ENCODE measurements at places on chromosomes 5 and 9.
A peak's percentile ranks its signal among the peaks of the same experiment; 100 is the strongest.

GRCh38 chr5:180591311-180591887, at the start of gene SCGB3A1:
Gene SCGB3A1, minus strand, starts transcription at chr5:180591499. Its CDS starts 37 bp downstream, at chr5:180591462.
- ATAC-seq: no peak

DNA sequence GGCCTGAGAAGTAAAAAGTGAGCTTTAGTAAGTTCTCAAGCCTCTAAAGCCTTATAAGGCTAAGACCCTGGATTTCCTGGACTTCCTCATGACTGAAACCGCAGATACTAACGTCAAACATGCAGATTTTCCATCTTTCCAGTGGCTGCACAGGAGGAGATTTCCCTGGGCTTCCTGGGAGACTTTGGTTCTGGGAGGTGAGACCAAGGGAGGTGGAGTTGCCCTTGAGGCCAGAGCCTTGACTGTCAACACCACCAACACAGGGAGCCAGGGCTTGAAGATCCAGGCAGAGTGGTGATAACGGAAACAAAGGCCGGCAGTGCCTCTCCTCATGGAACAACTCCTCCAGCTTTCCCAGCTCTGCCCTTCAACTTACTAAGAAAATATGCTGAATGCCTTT, 144.7 kb upstream of the LRRTM2 start:
- ATAC-seq: no peak

GRCh38 chr9:677461-678097, 163.9 kb upstream of the DMRT1 start:
- ATAC-seq: peak; percentile 70

DNA sequence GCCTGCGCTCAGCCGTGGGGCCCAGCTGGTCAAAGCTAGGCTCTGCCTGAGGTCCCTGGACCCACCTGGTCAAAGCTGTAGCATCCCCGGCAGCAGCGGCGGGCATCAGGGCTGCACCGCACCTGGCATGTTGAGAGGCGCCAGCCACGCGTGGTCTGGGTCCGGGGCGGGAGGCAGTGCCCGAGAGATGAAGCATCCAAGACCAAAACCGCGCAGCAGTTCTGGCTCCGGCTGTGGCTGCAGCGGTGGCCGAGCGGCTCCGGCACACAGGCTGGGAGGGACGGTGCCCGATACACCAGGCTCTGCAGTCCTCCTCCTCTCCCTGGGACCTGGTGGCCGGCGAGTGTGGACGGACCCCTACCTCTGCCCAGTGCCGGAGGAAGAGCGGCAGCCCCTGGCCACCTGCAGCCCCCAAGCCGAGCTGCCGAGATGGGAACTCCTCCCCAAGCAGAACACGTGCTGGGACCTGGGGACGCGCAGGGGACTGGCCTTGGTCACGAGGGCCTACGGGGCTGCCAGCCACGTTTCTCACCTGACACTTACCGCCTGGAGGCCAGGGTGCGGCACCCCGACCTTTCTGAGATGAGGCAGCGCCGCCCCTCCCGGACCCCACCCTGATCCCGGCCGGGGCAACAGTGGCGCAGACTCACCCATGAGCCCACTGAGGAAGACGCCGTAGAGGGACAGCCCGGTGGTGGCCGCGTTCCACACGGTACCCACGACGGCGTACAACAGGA, 33.0 kb downstream of the SLC9A3 start:
- no peak for ATAC-seq

- ATAC-seq: no peak
Measured at GRCh38 chr9:132183715-132184114, 21.9 kb downstream of the NTNG2 start.

GRCh38 chr5:14450018-14450524, 131.5 kb upstream of the OTULINL start:
- ATAC-seq: peak; percentile 88

- peak; percentile 31 for ATAC-seq
Measured at GRCh38 chr9:128523199-128523925, 18.8 kb downstream of the GLE1 start.

DNA sequence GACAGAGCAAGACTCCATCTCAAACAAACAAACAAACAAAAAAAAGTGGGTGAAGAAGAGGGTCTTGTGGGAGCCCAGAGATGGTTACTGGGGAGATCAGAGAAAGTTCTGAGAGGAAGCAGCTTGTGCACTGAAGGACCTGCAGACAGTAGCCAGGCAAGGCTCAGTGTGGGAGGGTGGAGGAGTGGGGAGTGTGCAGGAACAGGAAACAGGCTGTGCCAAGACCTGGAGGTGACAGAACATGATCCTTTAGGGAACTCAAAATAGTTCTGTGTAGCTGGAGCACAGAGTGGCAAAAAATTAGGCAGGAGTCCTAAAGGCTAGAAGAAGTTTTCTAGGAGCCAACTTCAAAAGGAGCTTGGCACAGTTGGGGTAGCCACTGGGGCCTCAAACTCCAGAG, 19.2 kb upstream of the NANS start:
- ATAC-seq: peak; percentile 51

- ATAC-seq: no peak
Measured at GRCh38 chr5:28961816-28962215, 1923.4 kb upstream of the CDH9 start.

GRCh38 chr5:139646912-139647505, 1.1 kb upstream of the CXXC5 start:
- no peak for ATAC-seq

DNA sequence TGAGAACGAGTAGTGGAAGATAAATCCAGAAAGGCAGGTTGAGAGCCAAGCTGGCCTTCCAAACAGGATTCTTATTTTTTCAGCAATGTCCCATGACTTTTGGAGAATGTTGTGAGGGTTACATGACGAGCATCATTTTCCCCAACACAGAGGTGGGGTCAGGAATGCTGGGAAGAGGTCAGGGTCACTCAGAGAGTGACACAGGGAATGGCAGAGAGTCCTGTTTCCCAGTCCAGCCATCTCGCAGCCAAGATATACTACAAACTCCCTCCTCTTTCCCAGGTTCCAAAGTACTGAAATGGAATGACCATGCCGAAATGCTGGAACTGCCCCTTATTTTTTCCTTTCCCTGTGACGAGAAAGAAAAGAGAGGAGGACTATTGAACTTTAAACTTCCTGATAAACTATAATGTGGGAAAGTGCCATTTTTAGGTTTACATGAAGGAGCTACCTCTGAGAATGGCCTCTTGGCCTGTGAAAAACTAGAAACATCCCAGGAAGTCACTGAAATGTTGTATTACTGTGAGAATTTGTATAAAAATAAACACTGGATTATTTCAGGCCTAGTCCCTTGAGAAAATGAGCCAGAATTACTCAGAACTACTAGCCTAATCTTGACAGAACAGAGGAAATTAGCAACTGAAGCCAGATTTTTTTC, 420.4 kb downstream of the CETN3 start:
- peak; percentile 29 for ATAC-seq

DNA sequence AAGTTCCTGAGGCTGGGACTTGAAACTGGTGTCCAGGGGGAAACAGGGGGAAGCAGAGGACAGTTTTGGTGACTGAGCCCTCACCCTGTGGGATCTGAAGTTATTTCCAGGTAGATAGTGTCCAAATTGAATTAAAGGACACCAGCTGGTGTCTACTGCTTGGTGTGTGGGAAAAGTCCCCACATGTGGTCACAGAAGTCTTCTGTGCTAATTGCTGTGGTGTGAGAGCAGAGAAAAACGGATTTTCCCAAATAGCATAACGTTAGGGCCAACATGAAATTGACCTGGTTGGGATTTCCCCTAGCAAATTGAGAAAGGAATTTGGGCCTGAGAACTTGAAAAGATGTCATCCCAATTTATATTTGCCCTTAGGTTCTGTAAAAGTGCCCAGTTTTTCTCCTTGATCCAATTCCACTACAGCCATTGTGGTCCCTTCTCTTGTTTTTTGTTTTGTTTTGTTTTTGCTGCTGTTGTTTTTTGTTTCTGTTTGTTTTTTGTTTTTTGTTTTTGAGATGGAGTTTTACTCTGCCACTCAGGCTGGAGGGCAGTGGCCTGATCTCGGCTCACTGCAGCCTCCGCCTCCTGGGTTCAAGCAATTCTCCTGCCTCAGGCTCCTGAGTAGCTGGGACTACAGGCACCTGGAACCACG, 5.6 kb upstream of the STARD4 start:
- ATAC-seq: no peak

- no peak for ATAC-seq
Measured at GRCh38 chr9:126880226-126880946, 19.9 kb downstream of the ZBTB34 start.

DNA sequence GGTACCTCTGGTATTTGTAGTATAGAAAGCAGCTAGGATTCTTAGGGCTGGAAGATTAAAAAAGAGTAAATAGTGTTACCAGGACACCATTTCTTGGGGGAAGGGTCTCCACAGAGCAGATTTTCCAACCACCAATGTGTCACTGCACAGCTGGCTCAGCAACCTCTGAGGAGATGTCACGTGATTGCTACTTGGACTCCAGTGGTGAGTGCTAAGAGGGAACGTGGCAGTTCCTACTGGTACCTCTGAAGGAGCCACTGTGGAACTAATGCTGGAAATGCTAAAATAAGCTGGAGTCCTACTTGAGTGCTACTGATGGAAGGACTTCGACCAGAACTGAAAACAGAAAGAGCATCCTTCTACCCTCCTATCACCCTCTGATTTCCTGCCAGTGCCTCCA, 36.1 kb upstream of the SPDL1 start:
- no peak for ATAC-seq

GRCh38 chr9:6811436-6811835, 53.7 kb downstream of the KDM4C start:
- no peak for ATAC-seq

GRCh38 chr9:6782981-6783380, 25.2 kb downstream of the KDM4C start:
- ATAC-seq: no peak

Measured in gastroesophageal sphincter (tissue), 4 donors.